GM23248 (cell line): ENCODE measurements at places on chromosomes 4 and X. TPM values are rescaled to one million over a fixed set of nuclear protein-coding genes. Genes with fewer than 3 reads are reported as not detected.

The ADH7 gene
- polyA plus RNA-seq, result not detected in 2 replicates

The KLHL13 gene
- 0.11 TPM in 1 of 2 replicates, not detected in the other for polyA plus RNA-seq

DNA sequence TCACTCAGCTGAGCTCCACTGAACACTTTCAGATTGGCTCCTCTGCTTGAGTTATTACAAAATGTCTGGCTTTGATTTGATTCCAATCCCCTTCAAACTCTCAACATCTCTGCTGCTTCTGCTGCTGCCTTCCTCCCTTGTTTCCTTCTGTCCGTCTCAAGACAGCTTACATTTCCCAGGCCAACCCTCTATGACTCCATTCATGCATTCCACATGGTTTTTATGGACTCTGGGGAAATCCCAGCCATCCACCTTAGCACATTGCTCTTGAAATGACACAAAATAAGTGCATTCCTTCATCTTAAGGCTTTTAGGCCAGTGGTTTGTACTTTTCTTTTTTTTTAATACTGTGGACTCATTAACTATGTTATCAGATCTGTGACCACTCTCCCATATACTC, 68.5 kb upstream of the TMEM164 start:
- H3K27me3 ChIP-seq, result no peaks in the 10 kb centered on the region
- no peaks in the 10 kb centered on the region for H3K36me3 ChIP-seq
- DNase-seq, result peak; percentile 15
- 0 out of 2 replicates have a peak, but pooled peaks cover 4% of the 10 kb centered on the region for H3K4me1 ChIP-seq

The GUCY1A1 gene
- polyA plus RNA-seq, result 0.05 TPM in 1 of 2 replicates, not detected in the other

DNA sequence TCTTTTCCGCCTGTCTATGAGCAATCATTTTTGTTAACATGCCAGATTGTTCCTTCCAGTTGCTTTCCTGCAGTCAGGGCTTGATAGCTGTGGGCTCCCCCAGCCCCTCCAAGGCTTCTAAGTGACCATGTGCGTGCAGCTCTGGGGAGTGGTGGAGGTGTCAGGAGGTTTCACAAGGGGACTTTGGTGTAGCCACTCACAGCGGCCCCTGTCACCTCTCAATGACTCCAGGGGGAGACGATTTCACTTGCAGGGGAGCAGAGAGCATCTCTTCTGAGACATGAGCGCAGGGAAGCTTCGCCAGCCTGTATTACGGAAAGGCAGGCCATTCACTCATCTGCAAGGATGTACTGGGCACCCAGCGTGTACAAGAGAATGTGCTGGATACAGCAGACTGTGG, 3.1 kb upstream of the GPR78 start:
- H3K4me3 ChIP-seq, result no peak overlapping the region
- DNase-seq, result no peak
- H3K4me1 ChIP-seq, result no peaks in the 10 kb centered on the region

- H3K4me3 ChIP-seq, result no peak overlapping the region
- DNase-seq, result no peak
- H3K27me3 ChIP-seq, result no peaks in the 10 kb centered on the region
- H3K4me1 ChIP-seq, result no peaks in the 10 kb centered on the region
- no peaks in the 10 kb centered on the region for H3K36me3 ChIP-seq
- no peak overlapping the region for H3K27ac ChIP-seq
These were observed 84.1 kb downstream of the CPZ start for GRCh38 chr4:8676676-8677075.

DNA sequence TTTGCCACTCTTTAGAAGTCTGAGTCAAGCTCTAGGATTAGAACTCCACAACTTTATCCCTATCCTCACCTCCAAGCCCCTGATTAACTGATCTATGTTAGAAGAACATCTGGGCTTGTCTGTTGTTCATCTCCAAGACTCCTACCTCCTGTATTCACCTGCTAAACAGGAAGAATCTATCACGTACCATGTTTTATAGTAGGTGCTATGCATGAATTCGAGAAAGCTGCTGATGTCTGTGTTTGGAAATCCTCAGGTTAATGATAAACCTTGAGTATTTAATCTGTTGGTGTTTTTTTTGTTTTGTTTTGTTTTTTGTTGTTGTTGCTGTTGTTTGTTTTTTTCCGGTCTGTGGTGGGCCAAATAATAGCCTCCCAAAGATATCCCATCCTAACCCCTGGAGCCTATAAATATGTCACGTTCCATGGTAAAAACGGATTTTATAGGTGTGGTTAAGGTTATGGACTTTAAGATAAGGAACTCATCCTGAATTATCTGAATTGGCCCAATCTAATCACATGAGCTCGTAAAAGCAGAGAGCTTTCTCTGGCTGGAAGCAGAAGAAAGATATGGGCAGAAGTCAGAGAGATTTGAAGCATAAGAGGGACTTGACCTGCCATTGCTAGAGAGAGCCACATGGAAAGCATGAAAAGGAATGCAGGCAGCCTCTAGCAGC, 101.2 kb upstream of the DUSP21 start:
- no peak overlapping the region for H3K4me3 ChIP-seq
- no peaks in the 10 kb centered on the region for H3K4me1 ChIP-seq
- H3K27me3 ChIP-seq, result no peaks in the 10 kb centered on the region
- DNase-seq, result no peak

- no peaks in the 10 kb centered on the region for H3K4me1 ChIP-seq
- no peaks in the 10 kb centered on the region for H3K27me3 ChIP-seq
- no peak for DNase-seq
- no peaks in the 10 kb centered on the region for H3K36me3 ChIP-seq
- no peak overlapping the region for H3K27ac ChIP-seq
These were observed 350.1 kb downstream of the C4orf33 start for GRCh38 chr4:129446074-129446473.

- DNase-seq, result no peak
- H3K4me1 ChIP-seq, result no peaks in the 10 kb centered on the region
- H3K36me3 ChIP-seq, result no peaks in the 10 kb centered on the region
These were observed 161.8 kb downstream of the FAM47A start for GRCh38 chrX:33970028-33970967.

DNA sequence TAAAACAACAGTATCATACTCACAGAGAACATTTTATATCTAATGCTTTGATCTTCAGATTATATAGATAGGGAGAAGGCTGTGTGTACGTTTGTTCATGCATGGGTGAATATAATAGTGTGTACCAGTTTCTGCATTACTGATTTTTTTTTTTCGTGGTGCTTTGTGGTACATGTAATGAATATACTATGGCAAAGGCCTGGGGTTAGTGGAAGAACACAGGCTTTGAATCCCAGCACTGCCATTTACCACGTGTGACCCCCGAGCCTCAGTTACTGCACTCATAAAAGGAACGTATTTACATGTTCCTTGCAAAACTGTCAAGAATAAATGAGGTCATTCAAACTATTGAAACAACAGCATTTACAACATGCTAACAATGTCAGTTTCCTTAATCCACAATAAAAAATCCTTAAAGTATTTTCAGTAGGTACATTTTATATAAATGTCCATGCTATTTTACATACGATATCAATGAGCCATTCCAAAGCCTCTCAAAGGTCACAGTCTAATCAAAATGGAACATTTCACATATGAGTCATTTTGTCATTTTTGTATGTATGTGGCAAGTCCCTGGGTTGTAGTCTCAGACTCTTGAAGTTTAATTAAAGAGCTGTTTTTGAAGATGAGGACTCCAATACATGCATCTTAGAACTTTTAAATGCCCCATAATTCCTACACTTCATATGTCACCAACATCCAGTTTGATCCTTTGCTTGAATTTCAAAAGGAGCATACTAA, 242.8 kb downstream of the PPP3CA start:
- no peak for DNase-seq
- H3K4me3 ChIP-seq, result no peak overlapping the region
- H3K36me3 ChIP-seq, result no peaks in the 10 kb centered on the region
- no peak overlapping the region for H3K27ac ChIP-seq
- H3K27me3 ChIP-seq, result no peaks in the 10 kb centered on the region
- peaks cover 13% of the 10 kb centered on the region for H3K4me1 ChIP-seq

The RTL9 gene
- 0.06 and 0.20 TPM in 2 replicates for polyA plus RNA-seq

DNA sequence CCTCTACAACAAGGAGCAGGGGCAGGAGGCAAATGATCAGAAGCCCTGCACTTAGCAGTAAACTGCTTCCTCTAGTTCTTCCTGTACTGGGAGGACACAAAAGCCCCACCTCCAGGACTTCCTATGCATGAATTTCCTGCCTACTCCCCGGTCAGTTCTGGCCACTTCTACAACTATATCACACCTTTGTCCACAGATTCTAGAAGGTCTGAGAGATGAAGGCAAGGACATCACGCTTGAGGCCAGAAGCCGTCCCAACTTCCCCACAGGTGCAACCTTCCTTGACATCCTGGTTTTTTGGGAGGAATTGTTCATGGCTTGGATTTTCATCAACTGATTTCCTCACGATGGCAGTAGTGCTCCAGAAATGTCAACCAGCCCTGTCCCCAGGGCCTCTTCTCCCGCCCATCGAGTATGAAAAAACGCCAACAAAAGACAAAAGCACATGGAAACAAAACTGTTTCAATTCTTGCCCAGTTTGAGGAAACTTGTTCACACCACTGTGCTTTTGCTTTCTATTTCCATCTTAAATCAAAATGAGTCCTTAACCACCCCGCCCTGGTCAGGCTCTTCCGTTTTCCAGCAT, 206.5 kb upstream of the STK26 start:
- no peaks in the 10 kb centered on the region for H3K36me3 ChIP-seq
- H3K27ac ChIP-seq, result peak overlapping the region; percentile 30; the same call in 1 of the 2 replicates
- no peaks in the 10 kb centered on the region for H3K27me3 ChIP-seq
- H3K4me1 ChIP-seq, result no peaks in the 10 kb centered on the region

DNA sequence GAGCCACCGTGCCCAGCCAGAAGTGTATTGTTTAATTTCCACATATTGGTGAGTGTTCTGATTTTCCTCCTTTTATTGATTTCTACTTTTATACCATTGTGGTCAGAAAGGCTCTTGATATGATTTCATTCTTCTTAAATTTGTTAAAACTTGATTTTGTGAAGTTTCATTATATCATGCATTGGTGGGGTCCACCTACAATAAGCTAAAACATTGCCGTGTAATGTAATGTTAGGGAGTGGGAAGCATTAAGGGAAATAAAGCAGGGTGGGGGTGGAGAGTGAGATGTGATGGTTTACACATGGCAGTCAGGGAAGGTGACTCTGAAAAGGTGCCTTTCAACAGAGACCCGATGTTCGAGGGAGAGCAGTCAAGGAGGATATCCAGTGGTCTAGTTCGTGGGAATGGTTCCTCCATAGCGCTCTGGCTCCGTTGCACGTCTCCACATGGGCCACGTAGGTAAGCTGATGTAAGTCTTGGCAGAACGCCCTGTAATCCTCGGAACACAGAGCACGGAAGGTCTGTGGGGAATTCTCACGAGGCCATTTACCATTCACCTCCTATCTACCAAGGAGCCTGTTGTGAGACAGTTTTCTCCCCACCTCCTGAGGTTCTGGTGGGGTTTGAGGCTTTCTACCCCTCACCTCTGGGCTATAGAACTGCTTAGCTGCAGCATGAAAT, 7.7 kb upstream of the WDR13 start:
- no peaks in the 10 kb centered on the region for H3K27me3 ChIP-seq
- no peak for DNase-seq
- H3K27ac ChIP-seq, result no peak overlapping the region
- no peak overlapping the region for H3K4me3 ChIP-seq
- H3K4me1 ChIP-seq, result peaks cover 15% of the 10 kb centered on the region

DNA sequence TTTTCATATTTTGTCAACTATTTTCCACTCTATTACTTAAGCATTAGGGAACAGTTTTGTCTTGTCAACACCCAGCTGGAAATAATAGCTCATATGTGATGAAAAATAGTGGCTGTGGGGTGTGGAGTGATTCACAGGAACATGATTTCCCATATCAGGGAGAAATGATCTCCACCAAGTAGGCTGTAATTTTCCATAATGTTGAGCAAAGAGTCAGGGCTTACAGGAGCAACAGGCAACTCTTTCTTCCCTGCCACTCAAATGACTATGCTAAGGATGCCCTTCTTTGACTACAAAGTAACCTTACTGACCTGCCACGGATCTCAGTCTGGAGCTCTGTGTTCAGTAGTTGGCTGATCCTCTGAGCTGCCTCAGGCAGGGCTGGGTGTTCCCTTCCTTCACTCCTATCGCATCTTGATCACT, 90.0 kb upstream of the GATB start:
- H3K36me3 ChIP-seq, result no peaks in the 10 kb centered on the region
- DNase-seq, result peak; percentile 75
- H3K27me3 ChIP-seq, result no peaks in the 10 kb centered on the region

GRCh38 chr4:173463816-173464215, 64.9 kb upstream of the SCRG1 start:
- H3K4me3 ChIP-seq, result no peak overlapping the region
- no peaks in the 10 kb centered on the region for H3K27me3 ChIP-seq
- no peak overlapping the region for H3K27ac ChIP-seq
- DNase-seq, result no peak

The PFKFB1 gene
- not detected in 2 replicates for polyA plus RNA-seq

DNA sequence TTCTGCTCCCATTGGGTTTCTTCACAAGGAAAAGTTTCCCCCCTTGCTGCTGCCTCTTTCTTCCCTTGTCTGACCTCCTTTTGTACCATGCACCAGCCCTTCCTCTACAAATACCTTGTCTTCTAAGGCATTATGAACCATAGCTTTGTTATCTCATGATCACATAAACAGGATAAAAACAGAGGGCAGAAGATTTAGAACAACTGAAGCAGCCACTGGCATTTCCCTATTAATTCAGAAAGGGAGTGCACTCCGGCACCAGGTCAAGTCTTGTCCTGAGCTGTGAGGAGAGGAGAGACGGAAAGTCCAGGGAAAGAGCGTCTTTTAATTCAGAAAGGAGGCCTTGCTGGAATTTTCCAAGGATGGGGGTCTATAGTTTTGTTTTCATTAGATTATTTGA, 281.7 kb downstream of the RCHY1 start:
- H3K36me3 ChIP-seq, result no peaks in the 10 kb centered on the region
- H3K27ac ChIP-seq, result no peak overlapping the region
- no peak overlapping the region for H3K4me3 ChIP-seq
- H3K4me1 ChIP-seq, result no peaks in the 10 kb centered on the region
- DNase-seq, result no peak
- H3K27me3 ChIP-seq, result no peaks in the 10 kb centered on the region

- H3K27ac ChIP-seq, result no peak overlapping the region
- H3K4me3 ChIP-seq, result no peak overlapping the region
- no peak for DNase-seq
- no peaks in the 10 kb centered on the region for H3K4me1 ChIP-seq
- no peaks in the 10 kb centered on the region for H3K27me3 ChIP-seq
These were observed 737.5 kb upstream of the MAGEB2 start for GRCh38 chrX:29477878-29478277.

The AFAP1 gene
- polyA plus RNA-seq, result 52.0 and 54.4 TPM in 2 replicates

- DNase-seq, result no peak
- 0 out of 2 replicates have a peak, but pooled peaks cover 6% of the 10 kb centered on the region for H3K36me3 ChIP-seq
- no peaks in the 10 kb centered on the region for H3K27me3 ChIP-seq
- peak overlapping the region; percentile 49; the same call in 1 of the 2 replicates for H3K27ac ChIP-seq
- H3K4me1 ChIP-seq, result peaks cover 30% of the 10 kb centered on the region
- no peak overlapping the region for H3K4me3 ChIP-seq
These were observed 386.3 kb downstream of the ARHGAP24 start for GRCh38 chr4:85861064-85861765.

DNA sequence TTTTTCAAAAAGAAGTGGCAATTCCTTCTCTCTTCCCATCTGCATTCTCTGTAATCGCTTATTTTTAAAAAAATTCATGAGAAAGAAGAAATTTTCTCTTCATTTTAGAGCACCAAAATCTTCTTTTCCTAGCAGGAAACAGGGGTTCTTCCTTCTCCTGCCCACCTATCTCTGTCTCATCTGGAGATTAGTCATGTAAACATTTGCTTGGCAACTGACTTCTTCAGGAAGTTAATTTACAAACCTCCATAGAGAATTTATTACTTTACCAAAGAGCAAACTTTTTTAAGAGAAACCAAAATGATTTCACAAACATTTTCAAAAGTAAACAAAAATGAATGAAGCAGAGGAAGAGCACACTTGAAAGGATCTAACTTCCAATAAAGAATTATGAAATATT, 13.5 kb downstream of the TTC29 start:
- peak; percentile 30 for DNase-seq
- H3K36me3 ChIP-seq, result no peaks in the 10 kb centered on the region
- no peak overlapping the region for H3K27ac ChIP-seq
